Caki2 (cell line): ENCODE measurements at places on chromosomes 4 and X.

DNA sequence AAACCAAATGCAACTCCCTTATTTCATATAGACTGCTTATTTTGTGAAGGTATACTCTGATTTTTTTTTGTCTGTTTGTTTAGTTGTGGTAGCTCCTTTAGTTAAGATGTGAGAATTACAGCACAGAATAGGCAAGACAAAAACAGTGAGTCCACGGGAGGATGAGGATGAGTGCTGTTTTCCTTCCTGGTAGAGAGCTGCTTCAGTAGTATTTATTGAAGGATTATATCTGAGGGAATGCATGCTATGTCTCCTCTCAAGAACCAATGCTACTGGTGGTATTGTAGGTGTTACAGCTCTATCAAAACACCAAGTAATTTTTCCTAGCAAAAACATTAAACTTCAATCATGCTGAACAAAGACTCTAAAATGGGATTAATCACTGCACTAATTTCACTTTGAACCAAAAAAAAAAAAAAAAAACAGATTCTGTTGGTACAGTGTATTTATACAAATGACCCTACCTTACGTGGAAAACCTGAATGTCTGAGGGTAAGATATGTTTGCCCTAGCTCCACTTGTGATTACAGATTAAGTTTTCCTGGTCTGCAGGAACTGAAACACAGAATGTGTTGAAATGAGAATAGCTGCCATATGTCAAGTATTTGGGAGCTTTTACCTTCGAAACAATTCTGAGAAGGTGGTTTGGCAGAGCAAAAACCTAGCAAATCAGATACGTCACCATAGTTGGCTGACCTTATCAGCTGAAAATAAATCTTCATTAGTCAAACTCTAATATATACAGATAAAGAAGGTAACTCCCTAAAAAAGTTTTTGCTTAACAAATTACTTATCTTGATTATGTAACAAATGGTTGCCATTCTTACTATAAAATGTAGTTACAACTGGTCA is 40.3 kb downstream of the PPP3CA start:
- DNase-seq = no peak

- no peak for DNase-seq
Measured at GRCh38 chr4:77006753-77007353, 57.3 kb downstream of the SEPTIN11 start.

DNA sequence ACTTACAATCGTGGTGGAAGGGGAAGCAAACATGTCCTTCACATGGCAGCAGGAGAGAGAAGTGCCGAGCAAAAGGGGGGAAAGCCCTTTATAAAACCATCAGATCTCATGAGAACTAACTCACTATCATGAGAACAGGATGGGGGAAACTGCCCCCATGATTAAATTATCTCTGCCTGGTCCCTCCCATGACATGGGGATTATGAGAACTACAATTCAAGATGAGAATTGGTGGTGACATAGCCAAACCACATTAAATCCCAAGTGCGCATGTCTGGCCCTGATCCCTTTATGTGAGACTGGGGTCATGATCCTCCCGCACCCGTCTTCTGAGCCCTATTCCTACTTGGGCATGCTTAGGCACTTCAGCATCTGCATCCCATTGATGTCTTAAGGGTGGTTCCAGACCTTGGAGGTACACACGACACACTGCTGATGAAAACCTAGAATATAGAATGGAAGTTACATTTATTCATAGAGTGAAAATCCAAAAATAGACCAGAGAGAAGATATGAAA is 116.0 kb downstream of the PTTG2 start:
- DNase-seq = no peak

DNA sequence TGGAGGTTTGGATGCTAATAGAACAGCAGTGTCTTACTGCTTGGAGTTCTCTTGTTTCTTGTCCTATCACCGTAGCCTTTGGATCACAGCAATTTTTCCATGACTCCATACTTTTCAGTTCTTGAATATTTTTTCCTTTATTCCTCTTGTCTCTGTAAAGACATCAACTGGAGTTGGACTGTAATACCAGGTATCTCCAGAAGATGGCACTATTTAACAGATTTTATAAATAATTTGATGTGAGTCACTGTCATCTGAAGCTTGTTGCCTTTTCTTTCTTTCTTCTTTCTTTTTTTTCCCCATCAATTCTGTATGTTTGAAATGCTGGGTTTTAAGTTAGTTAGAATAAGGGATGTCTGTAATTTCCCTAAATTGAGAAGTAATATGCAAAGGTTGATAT is 24.1 kb downstream of the HPRT1 start:
- peak; percentile 45 for DNase-seq
